ENCODE measurements at places on chromosomes 3 and 15. TPM values are rescaled to one million over a fixed set of nuclear protein-coding genes. Genes with fewer than 3 reads are reported as not detected.

DNA sequence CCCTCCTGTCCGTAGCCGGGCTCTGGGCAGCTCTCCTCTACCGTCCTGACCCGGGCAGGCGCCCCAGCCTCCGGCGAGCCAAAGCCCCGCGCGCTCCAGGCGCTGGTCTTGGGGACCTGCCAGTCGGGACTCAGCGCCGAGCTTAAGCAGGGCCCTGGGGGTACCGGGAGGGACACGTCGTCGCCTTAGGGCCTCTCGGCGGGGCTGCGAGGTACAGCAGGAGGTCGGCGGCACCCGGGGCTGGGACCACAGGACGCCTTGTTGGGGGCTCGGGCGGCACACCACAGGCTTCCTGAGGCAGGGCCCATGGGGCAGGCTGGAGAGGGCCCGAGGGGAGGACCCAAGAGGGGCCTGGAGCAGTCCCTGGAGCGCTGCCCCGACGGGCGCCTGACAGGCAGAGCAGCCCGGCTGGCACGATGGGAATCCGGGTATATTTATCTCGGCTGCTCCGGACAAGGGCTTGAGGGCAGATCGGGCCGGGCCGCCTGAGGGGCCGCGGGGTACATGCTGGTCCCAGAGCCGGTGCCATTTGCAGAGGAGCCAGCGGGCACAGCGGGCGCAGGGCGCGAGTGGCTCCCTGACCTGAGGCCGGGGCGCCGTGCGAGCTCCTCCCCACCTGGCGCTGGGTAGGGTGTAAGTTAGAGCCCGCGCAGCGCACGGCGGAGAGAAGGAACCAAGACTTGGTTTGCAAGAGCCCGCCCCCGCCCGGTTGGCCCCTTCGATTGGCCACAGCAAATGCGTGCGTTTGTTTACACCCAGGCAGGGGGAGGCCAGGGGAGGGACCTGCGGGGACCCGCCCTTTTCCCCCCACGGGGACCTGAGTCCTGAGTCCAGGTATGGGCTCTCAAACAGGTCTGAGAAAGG, 574 bp downstream of the SLC38A3 start:
- DNase-seq, result no peak

- no peak for DNase-seq
These were observed 8.1 kb upstream of the VPS39 start for GRCh38 chr15:42215913-42216829.

DNA sequence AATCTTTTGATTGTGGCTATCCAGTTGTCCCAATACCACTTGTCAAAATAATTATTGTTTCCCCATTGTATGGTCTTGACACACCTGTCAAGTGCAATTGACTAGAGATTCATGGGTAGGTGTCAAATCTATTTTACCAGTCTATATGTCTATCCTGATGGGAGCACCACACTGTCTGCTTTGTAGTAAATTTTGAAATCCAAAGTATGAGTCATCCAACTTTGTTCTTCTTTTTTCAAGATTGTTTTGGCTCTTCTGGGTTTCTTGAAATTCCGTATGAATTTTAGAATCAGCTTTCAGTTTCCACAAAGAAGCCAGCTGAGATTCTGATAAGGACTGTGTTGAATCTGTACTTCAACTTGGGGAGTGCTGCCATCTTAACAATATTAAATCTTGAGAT, 71.9 kb downstream of the CSNK1G1 start:
- DNase-seq, result no peak

Gene MAGI1
- polyA plus RNA-seq, result 17.5 TPM

Gene ATP6V1A
- 50.6 TPM for polyA plus RNA-seq

Gene GABRB3
- polyA plus RNA-seq, result 2.4 TPM

Gene AMT
- polyA plus RNA-seq, result 29.9 TPM

Gene PRR20G
- not detected for polyA plus RNA-seq

Gene RASL12
- 107 TPM for polyA plus RNA-seq

DNA sequence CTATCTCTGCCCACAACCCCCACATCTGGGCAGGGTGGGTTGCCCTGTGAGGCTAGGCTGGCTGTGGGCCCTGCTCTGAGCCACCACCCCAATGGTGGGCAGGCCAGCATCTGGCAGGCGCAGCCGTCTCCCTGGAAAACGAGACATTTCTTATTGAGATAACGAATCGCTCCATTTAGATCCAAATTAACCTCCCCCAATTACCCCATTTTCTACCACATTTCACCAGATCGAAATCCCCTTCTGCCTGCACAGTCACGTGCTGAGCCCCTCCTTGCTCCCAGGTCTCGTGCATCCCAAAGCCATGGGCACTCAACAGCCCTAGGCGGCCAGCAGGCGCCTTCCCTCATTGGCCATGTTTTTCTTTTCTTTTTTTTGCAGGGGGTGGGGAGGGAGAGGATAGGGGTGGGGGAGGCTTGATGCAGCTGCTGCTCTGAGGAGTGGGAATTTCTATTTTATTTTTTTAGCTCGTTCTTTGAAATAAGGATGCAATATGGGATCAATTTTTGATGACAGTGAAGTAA, 53.0 kb upstream of the TMEM115 start:
- DNase-seq, result no peak

Gene GOLGA8G
- polyA plus RNA-seq, result 0.13 TPM

Gene OR5H2
- polyA plus RNA-seq, result not detected

DNA sequence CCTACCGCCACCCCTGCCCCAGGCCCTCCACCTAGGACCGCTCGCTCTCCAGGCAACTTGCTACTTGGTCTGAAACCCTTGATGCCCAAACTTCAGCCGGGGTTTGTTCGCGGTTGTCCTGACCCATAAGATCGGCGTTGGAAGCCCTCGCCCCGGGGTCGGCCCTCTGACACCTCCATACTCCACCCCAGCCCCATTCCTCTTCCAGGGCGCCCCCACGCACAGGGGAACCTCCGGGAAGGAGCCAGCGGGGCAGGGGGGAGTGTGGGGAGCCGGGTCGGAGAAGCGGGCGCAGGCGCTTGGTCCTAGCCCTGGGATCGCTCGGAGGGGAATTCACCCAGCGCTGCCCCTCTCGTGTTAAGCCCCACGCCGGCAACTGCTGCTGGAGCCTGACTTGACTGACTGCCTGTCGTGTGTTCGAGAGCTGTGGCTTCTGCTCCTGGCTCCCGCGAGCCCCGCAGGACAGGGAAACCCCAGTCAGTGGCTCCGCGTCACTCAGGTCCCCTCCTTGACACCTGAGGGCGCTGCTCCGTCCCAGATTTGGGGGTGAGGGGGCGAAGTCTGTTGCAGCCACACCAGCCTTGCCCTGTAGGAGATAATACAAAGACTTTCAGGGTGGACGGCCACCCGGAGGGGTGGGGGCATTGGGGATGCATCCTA, 675 bp downstream of the RYR3 start:
- no peak for DNase-seq

DNA sequence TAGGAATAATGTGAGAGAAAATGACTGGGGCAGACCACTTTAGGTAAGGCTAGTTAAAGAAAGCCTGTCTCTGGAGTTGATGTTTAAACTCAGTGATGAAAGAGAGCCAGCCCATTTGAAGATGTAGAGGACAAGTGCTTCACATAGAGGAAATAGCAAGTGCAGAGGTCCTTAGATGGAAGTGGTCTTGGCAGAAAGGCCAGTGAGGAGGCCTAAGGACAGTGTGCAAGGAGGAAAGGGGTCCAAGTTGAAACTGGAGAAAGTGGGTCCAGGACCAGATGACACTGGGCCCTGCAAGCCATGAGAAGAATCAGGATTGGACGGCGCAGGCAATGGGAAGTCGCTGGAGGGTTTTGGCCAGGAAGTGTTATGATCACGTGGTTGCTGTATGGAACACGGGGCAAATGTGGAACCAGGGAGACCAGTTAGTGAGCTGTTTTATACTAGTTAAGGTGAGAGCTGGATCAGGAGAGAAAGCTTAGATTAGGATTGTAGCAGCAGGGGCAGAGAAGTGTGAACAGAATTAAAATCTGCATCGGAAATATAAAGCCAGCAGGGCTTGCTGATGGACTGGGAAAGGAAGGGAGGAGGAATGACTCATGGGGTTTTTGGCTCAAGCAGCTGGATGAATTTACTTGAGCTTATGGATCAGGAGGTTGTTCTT, 48.0 kb upstream of the SCAANT1 start:
- DNase-seq, result no peak

GRCh38 chr3:172270557-172271166, 177.6 kb downstream of the GHSR start:
- DNase-seq, result no peak

DNA sequence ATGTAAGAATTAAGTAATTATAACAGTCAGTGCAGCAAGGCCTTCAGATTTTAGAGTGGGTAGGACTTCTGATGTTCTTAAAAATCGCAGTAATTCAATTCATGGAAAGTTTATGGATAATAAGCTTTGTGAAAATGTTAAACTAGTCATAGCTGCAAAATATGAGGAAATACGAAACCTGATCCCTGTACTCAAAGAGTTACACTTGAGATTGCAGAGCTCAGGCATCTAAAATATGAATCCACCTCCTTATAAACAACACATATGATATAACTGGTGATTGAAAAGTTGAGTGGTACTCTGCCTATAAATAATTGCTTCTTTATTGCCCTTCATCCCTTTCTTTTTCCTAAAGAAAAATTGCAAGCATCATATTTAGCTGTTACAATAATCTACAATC, 473.3 kb downstream of the OTOL1 start:
- DNase-seq, result no peak

Gene TUSC7
- polyA plus RNA-seq, result not detected

- DNase-seq, result no peak
These were observed 36.1 kb upstream of the MCF2L2 start for GRCh38 chr3:183464480-183464879.

Gene SAMMSON
- 0.08 TPM for polyA plus RNA-seq

Gene CCDC33
- polyA plus RNA-seq, result 0.57 TPM

GRCh38 chr3:34570916-34571705, 772.7 kb downstream of the PDCD6IP start:
- DNase-seq, result no peak

DNA sequence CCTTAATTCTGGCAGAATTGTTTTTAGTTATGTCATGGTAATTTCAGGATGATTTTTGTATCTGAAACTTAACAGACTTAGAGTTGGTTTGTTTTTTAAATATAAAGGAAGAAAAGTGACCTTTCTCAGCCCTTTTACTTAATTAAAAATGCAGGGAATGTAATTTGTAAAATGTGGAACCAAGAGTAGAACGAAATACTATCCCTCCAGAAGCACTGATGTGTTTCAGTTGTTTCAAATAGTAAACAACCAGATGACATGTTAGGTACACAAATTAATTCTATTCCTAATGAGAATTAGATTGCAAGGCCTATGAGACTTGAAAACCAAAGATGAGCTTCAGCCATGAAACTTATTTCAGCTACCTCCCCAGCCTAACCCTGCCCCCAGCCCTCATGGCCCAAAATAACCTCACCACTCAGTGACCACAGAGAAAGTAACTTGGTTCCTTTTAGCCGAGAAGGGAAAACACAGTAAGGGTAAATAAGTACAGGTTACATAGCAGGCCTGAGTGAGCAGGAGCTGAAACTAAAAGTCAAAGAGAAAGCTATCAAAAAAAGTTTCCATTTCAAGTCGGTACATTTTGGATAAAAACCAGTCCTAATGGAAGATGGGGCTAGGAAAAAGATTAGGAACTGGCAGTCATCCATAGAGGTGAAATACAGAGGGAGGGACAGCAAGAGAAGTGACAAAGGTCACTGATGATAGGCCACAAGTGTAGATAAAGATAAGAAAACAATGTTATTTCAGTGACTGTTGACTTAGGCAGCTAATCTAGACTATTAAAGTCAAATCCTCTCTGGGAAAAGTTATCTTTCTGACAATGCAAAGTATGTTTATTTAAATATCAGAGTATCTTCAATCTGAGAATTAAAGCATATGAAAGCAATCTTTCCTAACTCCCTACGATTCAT, 23.2 kb downstream of the SENP8 start:
- DNase-seq, result no peak

DNA sequence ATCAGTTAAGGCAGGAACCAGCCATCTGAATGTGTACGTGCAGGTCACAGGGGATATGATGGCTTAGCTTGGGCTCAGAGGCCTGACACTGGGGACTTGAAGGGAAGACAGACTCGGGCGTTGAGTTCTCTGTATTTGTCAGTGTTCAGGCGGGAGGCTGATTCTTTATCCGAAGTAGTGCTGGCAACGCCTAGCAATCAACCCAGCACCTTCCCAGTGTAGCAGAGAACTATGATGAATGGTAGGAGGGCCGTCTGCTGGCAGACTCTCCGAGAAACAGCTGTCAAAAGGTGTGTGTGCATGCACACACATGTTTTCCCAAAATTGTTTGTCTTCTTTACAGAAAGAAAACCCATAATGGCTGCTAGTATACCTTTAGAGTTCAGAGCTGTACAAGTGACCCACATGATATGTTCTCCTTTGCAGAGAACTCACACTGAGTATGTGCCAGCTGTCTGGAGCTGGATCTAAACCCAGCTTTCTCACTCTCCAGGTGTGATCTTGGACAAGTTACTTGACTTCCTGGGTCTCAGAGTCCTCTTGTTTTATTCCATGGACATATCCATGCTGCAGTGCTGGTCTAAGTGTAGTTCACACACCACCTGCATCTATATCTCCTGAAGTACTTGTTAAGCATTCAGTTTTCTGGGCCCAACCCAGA, 74.5 kb upstream of the LARS2 start:
- no peak for DNase-seq

Gene MINDY4B
- not detected for polyA plus RNA-seq

- no peak for DNase-seq
These were observed 822.7 kb downstream of the NTRK3 start for GRCh38 chr15:87433871-87434270.

- DNase-seq, result no peak
These were observed 100.8 kb downstream of the TMEM266 start for GRCh38 chr15:76160426-76161152.

GRCh38 chr3:24736701-24737100, 242.1 kb upstream of the THRB start:
- DNase-seq, result no peak

Gene MED12L
- polyA plus RNA-seq, result 0.46 TPM

DNA sequence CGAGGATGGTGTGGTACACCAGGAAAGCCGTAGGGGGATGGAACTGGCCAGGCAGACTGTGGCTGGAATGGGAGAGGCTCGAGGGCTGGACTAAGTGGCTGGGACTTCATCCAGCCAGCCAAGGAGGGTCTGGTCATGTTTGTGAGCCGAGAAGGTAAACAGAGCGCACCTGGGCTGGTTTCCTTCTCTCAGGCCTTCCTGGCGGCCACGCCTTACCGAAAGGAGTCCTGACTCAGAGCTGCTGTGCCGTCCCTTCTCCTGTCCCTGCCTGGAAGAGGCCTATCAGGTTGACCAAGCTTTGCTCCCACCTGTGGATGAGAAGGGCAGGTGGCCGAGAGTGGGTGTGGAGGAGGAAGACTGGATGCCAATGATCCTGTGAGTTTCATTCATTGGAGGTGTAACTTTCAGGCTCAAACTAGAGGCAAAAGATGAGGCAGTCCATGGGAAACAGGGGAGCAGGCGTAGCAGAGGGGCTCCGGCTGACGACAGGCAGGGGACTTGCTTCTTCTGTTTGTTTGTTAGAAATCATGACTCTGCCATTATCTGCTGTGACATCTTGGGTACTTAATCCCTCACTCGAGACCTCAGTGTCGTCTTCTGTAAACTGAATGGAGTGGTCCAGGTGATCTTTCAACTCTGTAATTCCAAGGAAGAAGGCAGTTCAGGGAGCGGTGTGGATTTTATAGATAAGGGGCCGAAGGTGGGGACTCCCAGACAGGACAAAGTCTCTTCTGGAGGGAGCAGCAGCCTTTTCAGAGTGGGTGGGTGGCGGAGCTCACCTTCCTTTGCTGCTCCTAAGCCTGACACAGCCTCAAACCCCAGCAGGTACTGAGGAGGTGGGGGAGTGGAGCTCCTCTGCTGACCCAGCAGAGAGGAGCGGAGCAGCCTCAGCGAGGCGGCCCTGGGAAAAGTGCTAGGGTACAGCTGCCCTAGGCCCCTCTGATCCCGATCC, 71.8 kb upstream of the GATM start:
- DNase-seq, result no peak

- DNase-seq, result no peak
These were observed 36.5 kb downstream of the ALS2CL start for GRCh38 chr3:46656778-46657556.

- DNase-seq, result no peak
These were observed 57.8 kb downstream of the IMPG2 start for GRCh38 chr3:101262393-101263240.

Gene GOLGA6L4
- polyA plus RNA-seq, result 23.1 TPM

Measured in right lung (tissue), 10 donors.